NT2/D1 (cell line): ENCODE measurements at places on chromosomes 1 and 21.
A peak's percentile ranks its signal among the peaks of the same experiment; 100 is the strongest.

GRCh38 chr1:93076268-93076667 is 2.8 kb upstream of the MTF2 start:
- DNase-seq: no peak

- DNase-seq: no peak
Observed at GRCh38 chr1:18578271-18578670, 52.4 kb upstream of the PAX7 start.

DNA sequence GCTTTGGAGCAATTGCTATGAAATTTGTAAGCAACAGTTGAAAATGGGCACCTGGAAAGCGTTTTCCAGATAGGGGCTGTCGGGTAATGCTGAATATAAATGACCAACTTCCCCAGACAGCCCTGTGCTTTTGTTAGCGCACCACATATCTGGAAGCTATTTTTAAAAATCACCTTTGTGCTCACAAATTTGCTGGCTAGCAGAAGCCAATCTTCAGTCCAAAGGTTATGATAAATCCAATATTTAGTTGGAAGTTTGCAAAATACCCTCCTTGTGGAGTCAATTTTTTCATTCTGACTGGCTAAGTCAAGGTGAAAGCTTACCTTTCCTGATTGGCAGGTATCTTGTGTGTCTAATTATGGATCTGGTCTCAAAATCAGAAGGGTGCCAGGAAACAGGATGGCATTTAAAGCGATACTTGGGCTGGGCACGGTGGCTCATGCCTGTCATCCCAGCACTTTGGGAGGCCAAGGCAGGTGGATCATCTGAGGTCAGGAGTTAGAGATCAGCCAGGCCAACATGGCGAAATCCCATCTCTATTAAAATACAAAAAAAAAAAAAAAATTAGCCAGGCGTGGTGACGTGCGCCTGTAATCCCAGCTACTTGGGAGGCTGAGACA is 124.1 kb upstream of the AJAP1 start:
- no peak for DNase-seq

- no peak for DNase-seq
Observed at GRCh38 chr1:4648657-4649056, 5.8 kb upstream of the AJAP1 start.

- DNase-seq: no peak
Observed at GRCh38 chr1:172135978-172136610, 284.4 kb upstream of the C1orf105 start.

- DNase-seq: no peak
Observed at GRCh38 chr1:228867951-228868730, 132.9 kb downstream of the RHOU start.

- DNase-seq: no peak
Observed at GRCh38 chr21:29568020-29568697, 269.4 kb downstream of the BACH1 start.

DNA sequence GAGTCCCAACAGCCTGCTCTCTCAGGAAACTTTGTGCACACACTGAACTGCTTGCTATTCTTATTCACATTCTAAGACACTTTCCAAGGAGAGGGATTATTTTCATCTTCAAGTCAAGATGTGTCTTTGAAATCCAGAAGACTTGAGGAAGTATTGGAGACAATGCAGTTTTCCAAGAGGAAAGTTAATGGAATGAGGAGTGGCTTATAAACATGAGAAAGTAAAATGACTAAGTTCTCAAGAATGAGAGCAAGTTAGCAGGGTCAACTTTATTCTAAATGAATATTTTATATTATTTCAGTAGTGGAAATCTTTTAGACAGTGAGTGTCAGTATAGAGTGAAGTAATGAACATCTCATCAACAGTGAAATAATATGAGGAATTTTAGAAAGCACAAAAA is 1239.3 kb downstream of the MRPL39 start:
- DNase-seq: no peak

GRCh38 chr1:214310010-214310409 is 29.1 kb downstream of the SMYD2 start:
- DNase-seq: no peak

GRCh38 chr1:244780311-244780710 is 55.1 kb upstream of the COX20 start:
- DNase-seq: no peak

DNA sequence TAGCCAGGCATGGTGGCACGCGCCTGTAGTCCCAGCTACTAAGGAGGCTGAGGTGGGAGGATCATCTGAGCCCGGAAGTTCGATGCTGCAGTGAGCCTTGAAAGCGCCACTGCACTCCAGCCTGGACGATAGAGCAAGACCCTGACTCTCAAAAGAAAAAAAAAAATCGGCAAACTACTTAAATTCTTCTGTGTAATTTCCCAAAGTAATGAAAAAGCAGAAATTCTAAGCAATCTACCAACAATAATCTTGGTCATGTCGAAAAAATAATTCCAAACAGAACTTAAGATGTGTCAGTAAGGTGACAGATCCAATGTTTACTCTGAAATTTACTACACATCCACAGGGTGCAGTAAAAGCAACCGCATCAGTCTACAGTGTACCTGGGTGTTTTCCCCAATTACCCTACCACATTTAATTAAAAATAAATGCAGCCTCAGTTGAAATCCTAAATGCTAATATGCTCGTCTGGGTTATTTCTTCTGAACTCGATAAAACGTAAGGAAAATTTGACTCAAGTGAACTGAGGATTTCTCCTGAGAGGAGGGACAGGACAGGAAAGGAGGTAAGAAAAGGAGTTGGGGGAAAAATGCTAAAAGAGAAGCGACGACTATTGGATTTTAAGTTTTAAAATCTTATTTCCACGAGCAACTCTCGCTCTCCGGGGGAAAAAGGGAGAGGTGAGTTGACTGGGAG is 801 bp downstream of the EPRS1 start:
- DNase-seq: no peak

DNA sequence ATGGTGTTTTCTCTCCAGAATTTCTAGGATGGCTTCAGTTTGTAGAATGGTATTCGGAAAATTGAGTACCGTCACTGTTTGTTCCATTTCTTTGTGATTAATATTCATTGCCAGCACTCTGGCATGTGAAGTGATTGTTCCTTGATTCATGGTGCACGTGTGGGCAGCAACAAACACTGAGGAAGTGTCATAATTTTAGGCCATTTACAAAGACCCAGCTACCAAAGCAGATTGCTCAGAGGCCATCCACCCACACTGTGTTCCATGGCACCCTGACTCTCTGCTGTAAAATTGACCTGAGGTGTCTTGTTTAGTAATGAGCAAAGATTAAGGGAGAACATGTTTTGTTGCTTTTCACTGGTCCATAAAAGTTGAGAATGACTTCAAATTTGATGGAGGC is 250.9 kb upstream of the FMN2 start:
- DNase-seq: no peak

DNA sequence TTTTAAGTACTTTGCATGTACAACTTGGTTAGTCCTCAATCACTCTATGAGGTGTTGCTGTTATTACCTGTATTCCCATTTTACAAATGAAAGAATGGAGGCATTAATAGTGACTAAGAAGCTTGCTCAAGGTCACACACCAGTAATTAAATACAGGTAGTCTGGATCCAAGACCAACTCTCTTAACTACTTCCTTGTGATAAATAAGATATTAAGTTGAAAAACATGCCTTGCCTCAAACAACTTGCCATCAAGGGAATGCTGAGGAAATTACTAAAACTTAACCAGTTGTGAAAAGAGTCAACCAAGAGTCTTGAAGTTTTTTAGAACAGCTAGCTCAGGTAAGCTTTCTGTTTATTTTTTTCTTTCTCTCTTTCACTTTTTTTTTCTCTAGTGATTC is 21.0 kb upstream of the LAMC1 start:
- DNase-seq: no peak

DNA sequence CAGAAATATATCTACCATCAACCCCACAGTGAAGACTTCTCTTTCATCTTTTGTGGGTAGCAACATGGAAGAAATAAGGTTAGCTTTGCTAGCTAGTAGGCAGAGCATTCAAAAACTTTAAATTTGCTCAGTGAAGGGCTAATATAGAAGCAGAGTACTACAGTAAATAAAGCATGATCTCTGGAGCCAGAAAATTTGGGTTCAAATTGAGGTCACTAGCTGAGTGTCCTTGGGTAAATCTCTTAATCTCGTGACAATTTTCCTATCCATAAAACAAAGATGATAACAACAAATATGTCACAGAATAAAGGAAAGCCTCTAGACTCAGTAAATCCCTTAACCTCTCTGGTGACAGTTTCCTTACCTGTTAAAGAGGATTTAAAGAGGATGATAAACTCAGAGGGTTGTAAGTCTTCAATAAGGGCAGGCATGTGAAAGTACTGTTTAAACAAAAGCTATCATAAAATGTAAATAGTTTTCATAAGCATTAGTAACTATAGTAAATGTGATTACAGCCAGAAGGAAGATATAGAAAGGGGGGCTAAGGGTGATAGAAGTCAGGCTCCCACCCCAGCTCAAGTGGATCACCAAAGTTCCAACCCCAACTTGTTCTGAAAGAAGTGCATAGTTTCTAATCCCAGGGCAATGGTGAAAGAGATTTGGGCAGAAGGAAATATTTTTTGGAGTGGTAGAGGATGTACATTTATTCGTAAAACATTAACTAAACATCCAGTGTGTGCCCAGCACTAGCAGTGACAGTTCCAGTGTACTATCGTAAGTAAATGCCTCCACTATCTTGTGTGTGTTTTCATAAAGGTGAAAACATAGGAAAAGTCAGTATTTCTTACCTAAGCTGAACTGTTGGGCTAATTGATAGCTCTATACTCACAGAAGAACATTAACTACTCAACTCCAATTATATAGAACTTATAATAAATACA is 24.8 kb downstream of the TM2D1 start:
- no peak for DNase-seq

- DNase-seq: peak; percentile 20
Observed at GRCh38 chr1:153774780-153775457, at the start of gene SLC27A3. Gene SLC27A3 (plus strand): TSS chr1:153775407. CDS start chr1:153775498, 91 bp downstream.

DNA sequence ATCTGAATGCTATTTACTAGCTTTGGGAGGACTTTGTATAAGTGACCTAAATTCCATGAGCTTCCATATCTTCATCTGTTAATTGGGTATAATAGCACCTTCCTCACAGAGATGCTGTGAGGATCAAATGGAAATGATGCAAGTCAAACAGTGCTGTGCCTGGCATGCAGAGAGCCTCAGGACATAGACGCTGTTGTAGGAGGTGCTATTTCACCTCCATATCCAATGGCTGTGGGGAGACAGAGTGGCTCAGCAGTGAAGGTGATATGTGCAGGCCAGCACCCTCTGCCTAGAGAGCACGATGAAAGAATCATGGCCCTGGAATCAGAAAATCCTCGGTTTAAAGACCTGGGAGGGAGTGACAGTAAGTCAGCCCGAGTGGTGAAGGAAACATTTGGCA is 16.0 kb upstream of the C1orf21 start:
- no peak for DNase-seq

- no peak for DNase-seq
Observed at GRCh38 chr21:41995577-41995976, 14.6 kb downstream of the ZBTB21 start.

GRCh38 chr1:227322376-227322775 is 4.1 kb upstream of the CDC42BPA start:
- no peak for DNase-seq

- no peak for DNase-seq
Observed at GRCh38 chr1:152013664-152014237, 20.1 kb upstream of the S100A10 start.

DNA sequence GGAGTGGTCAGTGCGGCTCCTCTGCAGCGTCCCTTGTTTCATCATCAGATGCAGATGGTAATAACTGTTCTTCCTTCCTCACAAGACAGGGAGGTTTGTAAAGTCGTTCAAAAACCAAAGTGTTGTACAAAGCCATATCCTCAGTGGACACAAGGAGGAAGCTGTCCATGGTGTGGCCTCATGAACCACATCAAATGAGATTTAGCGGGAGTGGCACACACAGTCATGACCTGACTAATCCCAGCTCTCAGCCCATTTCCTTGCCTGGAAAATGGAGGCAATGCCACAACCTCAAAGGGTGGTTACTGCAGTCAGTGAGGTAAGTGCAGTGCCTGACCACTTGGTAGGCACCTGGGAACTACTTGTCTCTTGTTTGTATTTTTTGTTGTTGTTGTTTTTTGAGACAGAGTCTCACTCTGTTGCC is 13.4 kb downstream of the ENTREP3 start:
- no peak for DNase-seq

DNA sequence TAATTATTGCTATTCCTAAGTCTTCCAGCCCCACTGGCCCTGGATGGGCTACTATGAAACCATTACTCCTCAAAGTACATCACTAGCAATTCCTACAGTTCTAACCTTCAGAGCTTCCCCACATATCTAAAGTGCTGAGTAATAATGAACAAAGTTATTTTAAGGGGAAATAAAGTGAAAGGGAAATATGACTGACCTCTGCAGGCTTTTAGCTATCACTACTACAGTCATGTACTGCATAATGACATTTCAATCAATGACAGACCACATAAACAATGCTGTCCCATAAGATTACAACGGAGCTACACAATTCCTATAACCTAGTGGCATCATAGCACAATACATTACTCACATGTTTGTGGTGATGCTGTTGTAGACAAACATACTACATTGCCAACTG is 32.5 kb upstream of the ASPM start:
- no peak for DNase-seq

GRCh38 chr21:44428281-44428960 is 26.9 kb upstream of the LRRC3 start:
- DNase-seq: peak; percentile 80

- DNase-seq: no peak
Observed at GRCh38 chr1:61746813-61747212, 4.5 kb downstream of the PATJ start.

DNA sequence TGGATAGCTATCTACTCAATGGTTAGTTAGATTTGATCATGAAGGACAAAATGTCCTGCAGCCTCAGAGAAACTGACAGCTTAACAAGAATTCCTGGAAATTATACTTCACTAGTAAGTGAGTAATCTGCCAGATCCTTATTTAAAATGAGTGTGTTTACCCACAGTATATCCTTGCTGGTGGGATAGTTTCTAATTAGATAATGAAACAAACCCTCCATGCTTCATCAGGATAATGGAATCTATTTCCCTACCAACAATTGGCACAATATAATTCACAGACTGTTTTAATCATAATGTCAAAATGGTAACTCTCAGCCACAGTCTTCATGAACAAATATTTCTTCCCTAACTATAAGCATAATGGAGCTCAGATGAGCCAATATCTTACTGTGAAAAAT is 239.4 kb upstream of the ST6GALNAC5 start:
- no peak for DNase-seq

- DNase-seq: no peak
Observed at GRCh38 chr1:194830387-194830786, 1644.0 kb upstream of the B3GALT2 start.

GRCh38 chr1:39196244-39197215 is 8.0 kb upstream of the MACF1 start:
- no peak for DNase-seq

GRCh38 chr1:87437663-87438295 is 109.1 kb downstream of the LMO4 start:
- no peak for DNase-seq

- DNase-seq: no peak
Observed at GRCh38 chr21:38439957-38440356, 58.3 kb downstream of the ERG start.

- no peak for DNase-seq
Observed at GRCh38 chr1:55413286-55413685, 198.1 kb upstream of the USP24 start.
